ENCODE measurements at places on chromosomes 16 and 17.

DNA sequence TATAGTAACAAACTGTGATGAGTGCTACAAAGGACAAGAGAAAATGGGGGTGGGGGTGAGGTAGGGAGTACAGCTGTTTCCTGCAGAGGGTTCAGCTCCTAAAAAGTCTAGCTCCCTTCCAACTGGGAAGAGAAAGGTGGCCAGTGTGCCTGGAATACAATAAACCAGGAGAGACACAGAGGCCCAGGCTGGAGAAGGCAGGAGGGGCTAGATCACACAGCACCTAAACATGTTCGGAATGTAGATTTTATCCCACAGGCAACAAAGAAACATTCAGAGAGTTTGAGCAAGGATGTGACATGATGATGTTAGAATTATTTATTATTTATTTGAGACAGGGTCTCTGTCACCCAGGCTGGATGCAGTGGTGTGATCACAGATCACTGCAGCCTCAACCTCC lies 10.2 kb downstream of the TEX2 start:
- no peak for DNase-seq

DNA sequence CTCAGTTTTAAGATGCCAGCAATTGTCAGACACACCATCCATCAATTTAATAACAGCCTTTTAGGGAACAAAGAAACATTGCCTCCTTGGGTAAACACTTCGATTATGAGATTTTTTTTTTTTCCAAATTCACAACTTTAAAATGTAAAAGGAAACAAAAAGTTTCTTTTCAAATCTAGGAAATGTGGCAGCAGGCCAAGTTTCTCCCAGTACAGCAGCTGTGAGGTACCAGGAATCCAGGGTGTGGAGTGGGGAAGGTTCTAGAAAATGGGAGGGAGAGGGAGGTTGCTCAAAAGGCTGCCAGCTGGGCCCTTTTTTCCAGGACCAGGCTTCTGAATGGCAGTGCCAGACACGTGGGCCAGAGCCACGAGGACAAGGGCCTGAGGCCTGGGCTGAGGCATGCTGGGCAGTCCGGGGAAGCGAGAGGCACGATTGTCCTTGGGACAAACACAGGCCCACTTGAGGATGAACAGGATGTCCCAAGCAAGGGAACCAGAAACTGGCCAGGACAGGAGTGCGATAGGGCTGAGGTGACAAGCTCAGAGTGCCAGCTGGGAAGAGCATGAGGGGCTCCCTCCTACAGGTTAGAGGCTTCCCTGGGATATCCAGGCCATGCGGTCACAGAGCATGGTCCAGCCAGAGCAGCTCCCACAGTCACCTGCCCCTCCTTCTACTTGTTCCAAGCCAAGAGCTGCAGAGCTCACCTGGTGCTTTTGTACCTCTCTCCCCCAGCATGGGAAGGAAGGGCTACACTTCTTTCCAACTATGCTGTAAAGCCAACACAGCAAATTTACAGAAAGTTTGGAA lies 215.1 kb downstream of the KATNIP start:
- no peak for DNase-seq

DNA sequence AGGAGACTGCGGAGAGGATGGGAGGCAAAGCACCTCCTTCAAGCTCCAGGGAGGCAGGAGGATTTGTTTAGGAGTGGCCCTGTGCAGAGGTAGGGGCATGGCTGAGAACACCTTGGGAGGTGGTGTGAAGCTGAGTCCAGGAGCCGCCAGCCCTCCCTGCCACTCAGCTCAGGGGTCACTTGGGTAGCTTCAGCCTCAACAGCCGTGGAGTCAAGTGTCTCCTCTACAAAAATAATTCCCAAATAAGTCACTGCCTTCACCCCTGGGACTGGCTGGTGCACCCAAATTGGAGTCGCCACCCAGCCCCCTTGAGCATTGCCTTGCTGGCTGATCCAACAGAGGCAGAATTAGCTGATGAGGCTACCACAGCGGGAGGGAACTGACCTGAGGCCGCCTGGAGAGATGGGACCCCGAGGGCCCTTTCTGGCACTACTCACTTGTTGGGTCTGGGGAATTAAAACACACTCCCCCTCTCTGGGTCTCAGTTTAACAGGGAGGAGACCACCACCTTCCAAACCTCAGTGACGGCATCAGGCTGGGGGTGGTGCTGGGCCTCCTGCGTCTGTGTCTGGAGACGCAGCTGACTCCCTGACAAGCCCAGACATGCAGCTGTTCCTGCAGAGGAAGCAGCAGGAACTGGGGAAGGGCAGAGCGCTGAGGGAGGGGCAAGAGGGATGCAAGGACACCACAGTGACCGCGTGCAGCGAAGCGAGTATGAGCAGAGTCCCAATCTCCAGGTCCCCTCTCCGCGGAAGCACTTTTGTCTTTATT lies 87.9 kb upstream of the TOB1 start:
- no peak for DNase-seq

GRCh38 chr16:76931186-76931585 lies 259.8 kb upstream of the MON1B start:
- no peak for DNase-seq

DNA sequence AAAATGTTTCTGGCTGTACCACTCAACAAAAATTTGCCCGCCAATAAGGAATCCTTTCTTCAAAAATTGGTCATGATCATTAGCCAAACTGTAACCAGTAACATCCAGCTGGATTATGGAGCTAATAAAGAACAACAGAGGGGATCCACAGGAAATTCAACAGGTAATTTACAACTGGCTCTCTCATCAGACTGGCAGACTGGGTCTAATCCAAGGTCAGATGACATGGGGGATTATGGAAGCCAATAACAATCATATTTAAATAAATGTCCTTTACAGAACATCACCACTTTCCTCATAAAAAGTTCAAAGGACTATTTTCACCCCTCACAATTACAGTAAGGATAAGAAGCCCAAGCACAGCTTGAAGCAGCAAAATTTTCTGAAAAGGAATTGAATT lies 66.4 kb downstream of the KANSL1 start:
- no peak for DNase-seq

DNA sequence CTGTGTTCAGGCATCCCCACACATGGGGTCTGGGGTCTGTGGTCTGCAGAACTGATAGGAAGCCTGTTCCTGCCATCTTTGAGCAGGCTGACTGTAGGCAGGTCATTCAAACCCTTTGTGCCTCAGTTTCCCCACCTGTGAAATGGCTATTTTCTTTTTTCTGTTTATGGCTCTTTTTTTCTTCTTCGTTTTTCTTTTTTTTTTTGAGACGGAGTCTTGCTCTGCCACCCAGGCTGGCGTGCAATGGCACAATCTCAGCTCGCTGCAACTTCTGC lies 72.5 kb downstream of the ABCC6 start:
- no peak for DNase-seq

DNA sequence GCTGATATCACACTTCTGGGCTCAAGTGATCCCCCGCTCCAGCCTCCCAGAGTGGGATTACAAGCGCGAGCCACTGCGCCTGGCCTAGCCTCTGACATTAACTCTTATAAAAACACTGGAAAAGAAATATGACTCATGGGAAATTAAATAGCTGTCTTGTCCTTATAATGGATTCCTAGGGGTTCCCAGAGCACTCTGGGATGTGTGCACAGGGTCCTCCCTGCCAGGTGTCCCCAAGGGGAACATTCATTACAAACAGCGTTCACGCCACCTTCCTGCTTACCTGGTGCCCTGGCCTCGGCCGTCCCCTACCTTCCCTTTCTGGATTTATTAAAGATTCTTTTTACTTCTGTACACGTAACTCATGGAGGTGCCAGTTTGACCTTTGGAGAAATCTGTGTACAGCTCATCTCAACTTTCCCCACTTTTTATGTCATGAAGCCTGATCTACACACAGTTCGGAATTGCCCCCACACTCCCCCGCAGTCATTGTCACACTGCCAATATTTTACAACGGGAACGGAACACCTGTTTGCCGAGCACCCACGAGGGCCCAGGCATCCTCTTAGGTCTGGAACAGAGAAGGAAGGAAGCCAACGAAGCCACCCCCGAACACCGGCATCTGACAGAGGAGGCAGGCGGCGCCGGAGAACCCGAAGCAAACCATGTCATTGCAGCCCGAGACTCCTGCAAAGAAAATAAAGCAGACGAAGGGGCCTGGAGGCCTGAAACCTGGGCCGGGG lies 39.7 kb upstream of the MEAK7 start:
- DNase-seq: no peak

- DNase-seq: no peak
These were observed 197.7 kb downstream of the WWOX start for GRCh38 chr16:78297066-78297666.

DNA sequence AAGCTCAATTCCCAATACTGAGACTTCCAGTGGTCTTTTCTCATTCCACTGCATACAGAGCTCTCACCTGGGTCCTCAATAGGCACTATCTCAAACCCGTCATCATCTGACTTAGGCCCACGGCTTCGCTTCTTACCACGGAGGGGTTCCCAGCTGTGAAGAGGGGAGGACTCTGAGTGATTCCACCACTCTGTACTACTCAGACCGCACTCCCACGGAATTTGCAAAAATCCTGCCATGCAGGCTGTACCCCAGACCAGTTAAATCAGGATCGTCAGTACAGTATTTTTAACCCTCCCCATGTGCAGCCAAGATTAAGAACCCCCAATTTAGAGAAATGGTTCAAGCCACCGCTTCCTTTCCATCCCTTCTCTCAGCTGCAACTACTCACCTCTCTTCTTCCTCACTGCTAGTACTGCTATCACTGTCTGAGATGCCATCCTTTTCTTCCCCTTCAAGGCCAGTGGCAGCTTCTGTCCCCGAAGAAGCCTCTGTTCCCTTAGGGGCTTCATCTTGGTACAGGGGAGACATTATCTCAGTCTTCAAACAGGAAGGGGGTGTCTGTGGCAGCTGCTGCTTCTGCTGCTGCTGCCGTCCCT lies 6.2 kb upstream of the PSMC5 start:
- DNase-seq: no peak

GRCh38 chr17:4539576-4540223 lies 15.5 kb downstream of the MYBBP1A start:
- no peak for DNase-seq

GRCh38 chr16:49497466-49497865 lies 123.9 kb downstream of the C16orf78 start:
- DNase-seq: no peak

GRCh38 chr17:78888941-78889518 lies 14.0 kb downstream of the CEP295NL start:
- DNase-seq: no peak

DNA sequence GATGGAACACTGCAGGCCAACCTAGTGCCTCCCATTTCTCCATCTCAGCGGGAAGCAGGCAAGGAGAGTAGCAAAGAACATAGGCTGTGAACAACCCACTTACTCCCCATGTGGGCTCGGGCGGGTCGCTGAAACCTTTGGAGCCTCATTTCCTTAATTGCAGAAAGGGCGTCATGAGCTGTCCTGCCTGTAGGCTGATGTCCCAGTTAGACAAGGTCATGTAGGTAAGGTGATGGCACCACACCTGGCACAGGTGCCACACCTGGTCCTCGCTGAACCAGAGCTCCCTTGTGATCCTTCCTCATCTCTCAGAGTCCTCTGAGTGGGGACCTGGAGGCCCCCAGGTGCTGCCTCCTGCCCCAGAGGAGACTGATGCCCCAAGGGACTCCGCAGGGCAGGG lies 22.9 kb downstream of the ABCC3 start:
- no peak for DNase-seq

- DNase-seq: no peak
These were observed 22.9 kb downstream of the RDM1 start for GRCh38 chr17:35907691-35908090.

DNA sequence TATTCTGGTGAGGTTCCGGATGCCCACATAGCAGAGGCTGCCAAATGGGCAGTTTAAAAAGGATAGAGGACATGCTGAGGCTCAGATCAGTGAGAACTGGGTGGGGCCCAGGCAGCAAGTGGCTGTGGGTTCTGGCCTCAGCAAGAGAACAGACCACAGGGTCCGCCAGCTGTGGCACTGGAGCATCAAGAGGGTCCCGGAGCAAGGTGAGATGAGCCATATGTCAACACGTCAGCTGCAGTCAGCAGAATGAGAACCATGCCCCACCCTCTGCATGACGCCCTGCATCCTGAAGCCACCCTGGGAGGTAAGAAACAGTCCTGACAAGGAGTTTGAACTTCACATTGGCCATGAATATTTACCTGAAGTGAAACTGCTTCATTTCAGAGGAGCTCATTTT lies 20.1 kb upstream of the CCL5 start:
- DNase-seq: no peak

- DNase-seq: no peak
These were observed 105.1 kb upstream of the METRNL start for GRCh38 chr17:82974136-82974952.

DNA sequence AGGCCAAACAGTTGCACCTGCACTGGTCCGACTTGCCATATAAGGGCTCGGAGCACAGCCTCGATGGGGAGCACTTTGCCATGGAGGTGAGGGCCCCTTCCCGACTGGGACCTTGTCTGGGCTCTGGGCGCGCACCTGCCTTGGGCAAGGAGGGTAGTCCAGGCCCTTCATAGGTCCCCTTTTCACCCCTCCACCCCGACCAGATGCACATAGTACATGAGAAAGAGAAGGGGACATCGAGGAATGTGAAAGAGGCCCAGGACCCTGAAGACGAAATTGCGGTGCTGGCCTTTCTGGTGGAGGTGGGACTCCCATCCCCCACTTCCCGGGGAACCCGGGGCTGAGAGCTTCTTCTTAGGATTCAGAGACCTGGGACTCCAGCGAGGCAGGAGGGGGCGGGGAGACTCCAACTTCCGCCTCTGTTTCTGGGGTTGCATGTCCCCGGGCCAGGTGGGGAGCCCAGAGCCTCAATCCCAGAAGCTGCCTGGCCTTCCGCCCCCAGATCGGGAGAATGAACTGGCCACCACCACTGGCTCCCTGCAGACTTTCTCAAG lies 7.8 kb downstream of the CA4 start:
- no peak for DNase-seq
